ENCODE measurements at places on chromosomes 11 and 22. TPM values are rescaled to one million over a fixed set of nuclear protein-coding genes. Genes with fewer than 3 reads are reported as not detected.

The FBLN1 gene
- 210 TPM for total RNA-seq

GRCh38 chr11:15720460-15720859 lies 605.7 kb downstream of the INSC start:
- no peaks in the 10 kb centered on the region for H3K4me1 ChIP-seq
- DNase-seq: no peak
- H3K4me3 ChIP-seq: no peak overlapping the region

GRCh38 chr11:134581121-134581626 lies 169.1 kb upstream of the B3GAT1 start:
- peaks cover 12% of the 10 kb centered on the region for H3K4me1 ChIP-seq
- H3K27ac ChIP-seq: no peak overlapping the region
- no peak for DNase-seq
- H3K4me3 ChIP-seq: no peak overlapping the region
- H3K27me3 ChIP-seq: peaks cover 5% of the 10 kb centered on the region

The SERHL2 gene
- 4.9 TPM for total RNA-seq

- H3K27ac ChIP-seq: no peak overlapping the region
- H3K27me3 ChIP-seq: peaks cover 14% of the 10 kb centered on the region
- no peaks in the 10 kb centered on the region for H3K36me3 ChIP-seq
- no peaks in the 10 kb centered on the region for H3K4me1 ChIP-seq
- H3K4me3 ChIP-seq: no peak overlapping the region
- DNase-seq: no peak
These were observed 15.0 kb upstream of the FGF3 start for GRCh38 chr11:69834251-69834650.

The CRYBB2 gene
- total RNA-seq: not detected

GRCh38 chr11:47514825-47515647 lies 37.9 kb downstream of the CELF1 start:
- peaks cover 99% of the 10 kb centered on the region for H3K4me1 ChIP-seq
- H3K4me3 ChIP-seq: no peak overlapping the region
- H3K27me3 ChIP-seq: no peaks in the 10 kb centered on the region
- peak; percentile 46 for DNase-seq

DNA sequence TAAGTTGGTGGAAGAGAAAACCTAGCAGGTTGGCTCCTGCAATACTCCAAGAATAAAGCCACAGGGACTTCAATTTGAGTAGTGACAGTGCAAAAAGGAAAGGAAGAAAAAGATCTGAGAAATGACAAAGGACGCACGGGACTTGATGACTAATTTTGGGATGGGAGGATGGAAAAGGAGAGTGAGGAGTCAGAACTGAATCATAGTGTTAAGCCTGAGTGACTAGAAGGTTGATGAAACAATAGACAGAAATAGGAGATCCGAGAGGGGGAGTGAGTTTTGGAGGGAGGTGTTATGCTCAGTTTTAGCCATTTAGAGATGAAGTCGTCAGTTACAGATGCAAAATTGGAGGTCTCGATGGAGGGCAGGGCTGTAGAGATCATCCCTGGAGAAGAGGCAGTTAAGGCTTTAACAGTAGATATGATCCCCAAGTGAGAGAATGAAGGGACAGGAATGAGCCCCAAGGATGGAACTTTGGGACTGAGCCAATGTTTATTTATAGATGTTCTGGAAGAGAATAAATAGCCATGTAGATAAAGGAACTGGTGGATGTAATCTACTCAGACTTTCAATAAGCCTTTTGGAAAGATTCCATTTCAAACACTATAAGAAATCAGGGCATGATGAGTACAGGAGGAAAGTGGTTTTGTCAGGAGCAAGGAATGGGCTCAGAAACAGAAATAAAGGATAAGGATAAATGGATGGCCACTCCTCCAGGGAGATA lies 108.9 kb upstream of the NCAM1 start:
- DNase-seq: no peak
- H3K4me1 ChIP-seq: no peaks in the 10 kb centered on the region
- H3K27me3 ChIP-seq: no peaks in the 10 kb centered on the region
- H3K4me3 ChIP-seq: no peak overlapping the region

DNA sequence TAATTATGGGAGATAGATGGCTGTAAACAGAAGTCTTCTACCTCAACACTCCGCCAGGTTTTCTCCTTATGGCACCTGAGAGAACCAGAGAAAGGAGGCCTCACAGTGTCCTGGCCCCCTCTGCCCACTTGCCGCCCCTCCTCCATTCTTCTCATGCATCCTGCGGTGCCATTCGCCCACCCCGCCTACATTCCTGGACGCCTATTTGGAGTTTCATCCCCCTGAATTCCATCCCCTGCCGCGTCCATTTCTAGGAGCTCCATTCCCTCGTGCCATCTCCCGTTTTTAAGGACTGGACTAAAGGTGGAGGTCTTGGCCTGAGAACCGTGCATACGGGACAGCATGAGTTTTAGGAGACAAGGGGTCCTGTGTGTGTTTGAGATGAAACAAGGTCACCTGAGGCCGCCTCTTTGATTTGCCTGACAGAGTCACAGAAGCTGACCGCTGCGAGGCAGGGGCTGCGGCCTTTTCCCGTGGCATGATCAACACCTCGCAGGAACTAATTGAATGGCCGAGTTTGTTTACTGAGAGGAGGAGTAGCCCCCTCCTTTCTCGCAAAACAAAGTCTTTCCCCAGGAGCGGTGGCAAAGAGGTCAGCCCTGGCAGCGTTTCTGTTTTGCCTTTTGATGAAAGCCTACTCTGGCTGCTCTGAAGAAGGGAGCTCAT lies 246.2 kb downstream of the ST3GAL4 start:
- no peak overlapping the region for H3K4me3 ChIP-seq
- no peaks in the 10 kb centered on the region for H3K4me1 ChIP-seq
- H3K27me3 ChIP-seq: peaks cover 50% of the 10 kb centered on the region
- H3K27ac ChIP-seq: no peak overlapping the region
- no peaks in the 10 kb centered on the region for H3K36me3 ChIP-seq

The GLYATL2 gene
- total RNA-seq: not detected

The SMDT1 gene
- total RNA-seq: 16.0 TPM

DNA sequence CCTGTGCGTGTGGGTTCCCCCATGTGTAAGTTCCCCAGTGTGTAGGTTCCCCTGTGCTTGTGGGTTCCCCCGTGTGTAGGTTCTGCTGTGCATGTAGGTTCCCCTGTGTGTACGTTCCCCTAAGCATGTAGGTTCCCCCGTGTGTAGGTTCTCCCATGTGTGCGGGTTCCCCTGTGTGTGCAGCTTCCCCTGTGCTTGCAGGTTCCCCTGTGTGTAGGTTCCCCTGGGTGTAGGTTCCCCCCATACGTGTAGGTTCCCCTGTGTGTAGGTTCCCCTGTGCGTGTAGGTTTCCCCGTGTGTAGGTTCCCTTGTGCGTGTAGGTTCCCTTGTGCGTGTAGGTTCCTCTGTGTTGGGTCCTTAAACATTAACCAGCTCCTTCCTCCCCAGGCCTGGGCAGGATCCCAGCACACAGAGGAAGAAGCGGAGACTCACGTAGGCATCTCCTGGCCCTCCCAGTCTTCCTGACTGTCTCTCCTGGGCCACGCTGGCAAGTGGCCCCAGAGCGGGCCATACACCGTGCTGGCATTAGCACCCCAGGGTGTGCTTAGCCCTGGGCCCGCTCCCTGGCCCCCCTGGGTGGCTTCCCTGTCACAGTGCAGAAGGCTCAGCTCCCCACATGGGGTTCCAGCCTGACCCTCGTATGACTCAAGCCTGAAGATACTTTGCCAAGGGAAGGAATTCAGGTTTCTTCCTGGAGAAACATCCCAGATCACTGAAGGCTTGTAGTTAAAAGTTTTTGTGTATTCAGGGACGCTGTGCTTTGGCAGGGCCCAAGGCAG lies 2.8 kb upstream of the GRAMD4 start:
- H3K4me1 ChIP-seq: peaks cover 47% of the 10 kb centered on the region
- DNase-seq: no peak
- no peaks in the 10 kb centered on the region for H3K27me3 ChIP-seq
- no peak overlapping the region for H3K4me3 ChIP-seq

- no peak overlapping the region for H3K4me3 ChIP-seq
- H3K36me3 ChIP-seq: no peaks in the 10 kb centered on the region
- no peak for DNase-seq
- no peaks in the 10 kb centered on the region for H3K27me3 ChIP-seq
- no peaks in the 10 kb centered on the region for H3K4me1 ChIP-seq
These were observed 10.6 kb downstream of the TENM4 start for GRCh38 chr11:79430280-79430679.

DNA sequence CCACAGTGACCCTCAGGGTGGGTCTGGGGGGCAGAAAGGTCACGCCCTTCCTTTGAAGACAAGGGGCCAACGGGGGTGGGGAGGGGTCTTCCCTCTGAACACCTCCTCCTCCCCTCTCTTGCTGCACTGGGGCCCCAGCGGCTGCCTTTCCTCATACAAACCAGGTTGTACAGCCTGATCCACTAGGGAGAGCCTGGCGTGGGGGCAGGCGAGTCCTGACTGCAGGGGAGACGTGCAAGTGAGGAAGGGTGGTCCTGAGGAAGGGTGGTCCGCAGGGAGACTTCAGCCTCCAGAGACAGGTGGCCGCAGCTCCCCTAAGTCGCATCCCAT lies 43.6 kb upstream of the LINC01488 start:
- peaks cover 15% of the 10 kb centered on the region for H3K4me1 ChIP-seq
- H3K36me3 ChIP-seq: no peaks in the 10 kb centered on the region
- no peak overlapping the region for H3K27ac ChIP-seq
- H3K27me3 ChIP-seq: no peaks in the 10 kb centered on the region
- DNase-seq: no peak

DNA sequence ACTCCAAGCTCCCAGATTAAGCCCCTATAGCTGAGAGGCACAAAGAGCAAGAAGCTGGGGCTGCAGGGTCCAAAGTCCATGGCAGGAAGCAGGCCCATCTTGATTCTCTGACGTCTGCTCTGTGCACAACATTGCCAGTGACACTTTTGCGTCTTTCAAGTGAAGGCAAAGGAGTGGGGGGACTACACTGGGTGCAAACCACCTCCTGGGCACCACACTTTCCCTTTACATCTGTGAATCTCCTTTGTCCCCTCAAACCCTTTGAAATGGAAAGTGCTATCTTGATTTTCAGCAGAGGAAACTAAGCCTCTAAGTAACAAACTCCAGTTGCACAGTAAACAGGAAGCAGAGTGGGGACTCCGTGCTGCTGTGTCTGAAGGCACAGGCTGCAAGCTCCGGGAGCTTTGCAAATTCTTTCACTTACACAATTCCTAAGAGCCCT lies 428.0 kb downstream of the LARGE1 start:
- H3K4me1 ChIP-seq: peaks cover 3% of the 10 kb centered on the region
- no peaks in the 10 kb centered on the region for H3K36me3 ChIP-seq
- no peaks in the 10 kb centered on the region for H3K27me3 ChIP-seq

The OR8B8 gene
- total RNA-seq: not detected

DNA sequence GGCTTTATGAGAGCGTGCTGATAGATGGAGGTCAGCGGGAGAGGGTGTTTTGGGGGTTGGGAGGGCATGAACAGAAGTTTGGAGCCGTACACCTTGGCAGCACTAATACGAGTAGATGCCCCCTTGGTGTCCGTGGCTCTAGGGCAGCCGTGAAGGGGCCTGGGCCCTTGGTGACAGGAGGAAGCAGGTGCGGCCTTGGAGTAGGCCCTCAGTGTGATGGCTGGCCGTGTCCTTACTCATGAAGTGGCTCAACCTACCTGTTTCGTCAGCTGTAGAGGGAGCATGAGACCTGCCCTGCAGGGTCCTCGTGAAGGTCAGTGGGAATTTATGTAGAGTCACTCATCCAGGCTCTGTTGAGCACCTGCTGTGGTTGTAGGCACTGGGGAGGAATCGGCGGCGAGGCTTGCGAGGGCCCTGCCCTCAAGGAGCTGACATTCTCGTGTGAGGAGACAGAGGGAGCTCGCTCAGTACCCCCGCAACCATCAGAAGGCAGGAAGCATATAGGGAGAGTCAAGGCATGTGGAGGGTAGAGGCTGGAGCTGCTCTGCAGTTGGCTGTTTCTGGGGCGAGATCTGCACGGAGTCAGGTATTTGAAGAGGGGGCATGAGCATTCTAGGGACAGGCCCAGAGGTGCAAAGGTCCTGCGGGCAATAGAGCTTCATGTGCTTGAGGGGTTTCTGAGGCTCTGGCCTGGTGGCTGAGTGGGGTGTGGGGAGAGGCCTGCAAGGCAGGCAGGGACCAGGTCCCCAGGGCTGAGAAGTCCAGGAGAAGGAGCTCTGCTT lies 39.6 kb downstream of the TBC1D22A start:
- H3K27ac ChIP-seq: no peak overlapping the region
- H3K36me3 ChIP-seq: peaks cover 40% of the 10 kb centered on the region
- no peak overlapping the region for H3K4me3 ChIP-seq
- no peak for DNase-seq
- H3K27me3 ChIP-seq: no peaks in the 10 kb centered on the region
- H3K4me1 ChIP-seq: peaks cover 17% of the 10 kb centered on the region

DNA sequence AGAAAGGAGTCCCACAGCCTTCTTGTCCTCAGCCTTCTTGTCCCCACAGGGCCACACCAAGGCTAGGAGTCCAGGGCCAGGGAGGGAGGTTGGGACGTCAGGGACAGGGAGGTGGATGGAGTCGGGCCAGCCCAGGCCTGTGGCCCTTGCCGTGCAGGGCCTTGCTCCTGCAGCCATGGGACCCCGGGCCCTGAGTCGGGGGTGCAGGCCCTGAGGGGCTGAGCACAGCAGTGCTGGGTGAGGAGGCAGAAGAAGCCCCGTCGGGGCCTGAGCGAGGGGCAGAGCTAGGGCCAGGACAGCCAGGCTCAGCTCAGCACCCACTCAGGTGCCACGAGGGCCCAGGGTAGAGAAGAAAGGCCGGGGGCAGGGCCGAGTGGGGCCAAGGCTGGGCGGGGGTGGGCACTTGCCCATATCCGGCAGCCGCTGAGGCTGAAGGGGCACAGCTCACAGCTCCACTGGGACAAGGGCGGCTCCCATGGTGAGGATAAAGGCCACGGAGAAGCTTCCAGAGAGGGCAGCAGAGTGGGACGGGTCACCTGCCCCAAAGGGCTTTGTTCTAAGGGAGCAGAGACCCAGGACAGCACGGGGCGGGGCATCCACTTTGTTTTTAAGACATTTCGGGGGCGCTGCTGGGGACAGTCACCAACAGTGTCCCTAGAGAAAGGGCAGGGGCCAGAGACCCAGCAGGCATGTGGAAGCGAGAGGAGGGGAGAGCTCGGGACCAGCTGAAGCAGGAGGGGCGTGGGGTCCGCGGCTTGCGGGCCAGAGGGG lies 3.6 kb downstream of the MLC1 start:
- H3K36me3 ChIP-seq: no peaks in the 10 kb centered on the region
- no peak overlapping the region for H3K4me3 ChIP-seq
- peaks cover 4% of the 10 kb centered on the region for H3K4me1 ChIP-seq
- DNase-seq: no peak
- no peaks in the 10 kb centered on the region for H3K27me3 ChIP-seq

DNA sequence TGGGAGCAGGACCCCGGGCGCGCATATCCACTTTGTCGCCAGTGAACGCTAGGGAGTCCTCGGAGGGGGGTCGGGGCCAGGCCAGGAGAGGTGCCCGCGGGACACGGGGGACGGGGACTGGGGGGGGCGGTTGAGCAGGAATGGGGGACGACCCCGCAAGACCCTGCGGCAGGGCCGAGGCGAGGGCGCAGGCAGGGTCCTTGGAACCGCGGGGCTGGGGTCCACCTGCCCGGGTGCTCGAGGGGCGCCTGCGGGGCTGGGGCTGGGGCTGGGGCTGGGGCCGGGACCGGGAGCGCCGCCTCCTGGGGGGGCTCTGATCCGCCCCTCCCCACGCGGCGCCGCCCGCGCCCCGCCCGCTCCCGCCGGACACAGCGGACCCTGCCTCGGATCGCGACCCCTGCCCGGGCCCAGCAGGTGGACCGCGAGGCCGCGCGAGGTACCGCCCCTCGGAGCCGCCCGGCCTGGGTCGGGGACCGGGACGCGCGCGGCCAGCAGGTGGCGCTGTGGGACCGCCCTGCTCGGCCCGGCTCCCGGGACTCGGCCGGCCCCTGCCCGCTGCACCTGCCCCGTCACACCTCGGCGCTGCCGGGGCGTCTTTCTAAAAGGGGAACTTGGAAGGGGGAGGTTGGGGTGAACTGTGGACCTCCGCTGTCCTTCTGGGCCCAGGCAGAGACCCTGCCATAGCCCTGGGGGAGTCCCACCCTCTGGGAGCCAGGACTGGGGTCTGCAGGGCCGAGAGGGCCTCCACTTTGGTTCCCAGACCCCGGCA lies 11.0 kb downstream of the CRELD2 start:
- peaks cover 43% of the 10 kb centered on the region for H3K4me1 ChIP-seq
- no peak overlapping the region for H3K27ac ChIP-seq
- DNase-seq: peak; percentile 87
- H3K36me3 ChIP-seq: no peaks in the 10 kb centered on the region

Data from stomach (tissue), 19 donors.